ENCODE measurements at places on chromosomes 6 and 20. TPM values are rescaled to one million over a fixed set of nuclear protein-coding genes. Genes with fewer than 3 reads are reported as not detected.

DNA sequence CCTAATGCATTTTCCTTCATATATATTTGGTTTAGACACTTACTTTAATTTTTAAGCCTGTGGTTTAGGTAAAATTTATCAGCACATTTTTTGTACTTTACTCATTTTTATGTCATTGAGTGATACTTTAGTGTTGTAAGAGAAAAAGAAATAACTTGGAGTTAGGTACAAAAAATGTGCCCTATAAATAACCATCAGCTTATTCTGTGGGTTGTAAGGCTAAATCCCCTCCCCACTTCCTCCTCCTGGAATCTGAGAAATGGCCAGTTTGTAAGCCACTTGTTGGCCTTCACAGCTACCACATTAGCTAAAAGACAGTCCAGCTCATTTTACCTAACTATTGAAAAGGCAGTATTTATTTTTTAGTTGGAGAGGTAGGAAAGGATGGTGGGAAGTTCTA, 576.3 kb downstream of the PKHD1 start:
- no peak for DNase-seq

DNA sequence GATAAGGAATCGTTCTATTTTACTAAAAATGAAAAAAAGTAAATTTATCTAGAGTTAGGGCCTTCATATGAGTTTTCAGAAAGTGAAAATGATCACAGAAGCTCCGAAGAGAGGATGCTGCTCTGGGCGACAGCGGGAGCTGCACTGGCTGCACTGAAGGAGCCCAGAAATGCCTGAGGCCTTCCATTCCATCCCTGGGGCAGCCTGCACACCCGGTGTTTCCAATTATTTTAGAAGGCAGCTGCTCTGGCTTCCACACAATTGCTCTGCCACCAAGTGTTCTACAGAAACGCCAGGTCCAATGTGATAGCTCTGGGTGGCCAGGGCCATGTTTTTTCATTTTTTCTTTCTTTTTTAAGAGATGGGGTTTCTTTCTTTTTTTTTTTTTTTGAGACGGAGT, 3.6 kb downstream of the DTNBP1 start:
- no peak for DNase-seq

Gene GPR6
- not detected for total RNA-seq

GRCh38 chr6:21173031-21173430, 420.5 kb upstream of the SOX4 start:
- DNase-seq: no peak

- DNase-seq: peak; percentile 49
These were observed 63.8 kb upstream of the GPR31 start for GRCh38 chr6:167221400-167222201.

- DNase-seq: no peak
These were observed 271.2 kb downstream of the PRL start for GRCh38 chr6:22025468-22026163.

DNA sequence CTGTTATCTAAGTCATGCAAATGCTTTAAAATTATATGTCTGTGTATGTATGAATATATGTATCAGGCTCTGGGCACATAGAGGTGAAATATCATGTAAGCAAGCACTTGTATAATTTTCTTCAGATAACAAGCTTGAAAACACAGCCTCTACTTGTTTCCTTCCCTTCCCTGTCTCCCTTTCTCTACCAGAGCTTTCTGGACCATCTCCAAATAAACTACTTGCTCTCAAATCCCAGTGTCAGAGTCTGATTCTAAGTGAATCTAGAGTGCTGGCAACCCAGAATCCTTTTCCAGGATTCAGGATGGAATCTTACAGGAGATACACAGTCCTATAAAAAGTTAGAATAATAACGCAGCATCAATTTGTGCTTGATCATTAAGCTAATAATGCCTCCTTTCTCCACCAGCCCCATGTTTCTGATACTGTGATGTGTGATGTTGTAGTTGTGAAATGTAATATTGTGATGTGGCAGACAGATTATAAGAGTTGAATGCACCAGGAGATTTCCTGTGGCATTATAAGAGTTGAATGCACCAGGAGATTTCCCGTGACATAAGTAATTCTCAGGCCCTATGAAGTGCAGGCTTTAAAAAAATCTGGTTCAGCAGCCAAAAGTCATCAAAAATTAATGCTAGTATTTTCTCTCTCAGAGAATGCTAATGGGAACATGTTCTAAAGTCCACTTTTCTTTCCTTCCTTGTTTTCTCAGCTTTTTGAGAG, 89.6 kb downstream of the PCSK2 start:
- no peak for DNase-seq

DNA sequence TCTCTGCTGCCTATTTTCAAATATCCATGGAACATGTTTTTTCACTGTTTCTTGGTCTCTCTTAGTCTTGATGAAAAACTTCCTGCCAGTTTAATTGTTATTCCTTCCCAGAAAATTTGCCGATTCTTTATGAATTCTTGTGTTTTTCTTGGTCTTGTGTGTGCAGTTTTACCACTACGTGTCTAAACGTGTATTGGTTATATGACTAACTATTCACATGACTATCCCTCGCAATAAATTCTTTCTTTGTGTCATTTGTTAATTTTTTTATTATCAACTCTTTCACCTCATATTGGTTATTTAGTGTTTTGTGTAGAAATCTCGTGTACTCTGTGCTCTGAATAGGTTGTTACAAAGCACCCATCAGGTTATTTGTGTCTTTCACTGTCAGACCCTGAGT, 315.4 kb downstream of the HAO1 start:
- DNase-seq: no peak

Gene PREX1
- 13.9 TPM for total RNA-seq

Gene C6orf141
- 0.38 TPM for total RNA-seq

DNA sequence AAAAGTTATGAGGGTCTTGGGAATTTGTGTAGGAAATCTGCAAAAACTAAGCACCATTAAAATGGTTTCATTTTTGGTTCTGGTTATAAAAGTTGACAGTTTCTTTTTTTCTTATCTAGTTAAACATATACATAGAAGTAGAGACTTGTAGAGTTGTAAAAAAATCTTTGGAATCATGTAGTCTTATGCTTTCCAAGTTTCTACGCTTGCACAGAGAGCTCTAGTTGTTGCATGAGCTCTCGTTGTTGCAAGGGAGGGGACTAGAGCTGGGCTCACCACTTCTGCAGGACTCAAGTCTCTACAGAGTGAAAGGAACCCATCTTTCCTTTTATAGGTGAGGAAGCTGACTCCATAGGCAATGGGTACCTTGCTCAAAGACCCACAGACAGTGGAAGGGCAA, 21.6 kb upstream of the CCN2 start:
- DNase-seq: no peak

DNA sequence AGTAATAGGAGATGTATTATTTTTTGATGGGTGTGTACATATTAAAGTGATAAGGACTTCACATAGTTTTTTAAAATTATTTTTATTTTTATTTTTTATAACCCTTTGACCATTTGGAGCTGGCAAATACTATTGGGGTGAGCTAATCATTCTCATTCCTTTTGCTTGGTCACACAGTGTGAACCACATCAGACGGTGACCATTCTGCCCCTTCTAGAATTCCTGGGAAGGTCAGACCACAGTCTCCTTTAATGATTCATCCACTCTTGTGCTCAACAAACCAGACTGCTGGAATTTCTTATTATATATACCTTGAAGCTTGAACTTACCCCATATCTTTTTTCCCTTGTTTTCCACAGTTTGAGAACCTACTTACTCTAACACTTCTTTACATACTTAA, 23.9 kb upstream of the PRL start:
- DNase-seq: no peak

Gene TRMT6
- 13.5 TPM for total RNA-seq

GRCh38 chr20:6697228-6697972, 70.1 kb upstream of the BMP2 start:
- no peak for DNase-seq

DNA sequence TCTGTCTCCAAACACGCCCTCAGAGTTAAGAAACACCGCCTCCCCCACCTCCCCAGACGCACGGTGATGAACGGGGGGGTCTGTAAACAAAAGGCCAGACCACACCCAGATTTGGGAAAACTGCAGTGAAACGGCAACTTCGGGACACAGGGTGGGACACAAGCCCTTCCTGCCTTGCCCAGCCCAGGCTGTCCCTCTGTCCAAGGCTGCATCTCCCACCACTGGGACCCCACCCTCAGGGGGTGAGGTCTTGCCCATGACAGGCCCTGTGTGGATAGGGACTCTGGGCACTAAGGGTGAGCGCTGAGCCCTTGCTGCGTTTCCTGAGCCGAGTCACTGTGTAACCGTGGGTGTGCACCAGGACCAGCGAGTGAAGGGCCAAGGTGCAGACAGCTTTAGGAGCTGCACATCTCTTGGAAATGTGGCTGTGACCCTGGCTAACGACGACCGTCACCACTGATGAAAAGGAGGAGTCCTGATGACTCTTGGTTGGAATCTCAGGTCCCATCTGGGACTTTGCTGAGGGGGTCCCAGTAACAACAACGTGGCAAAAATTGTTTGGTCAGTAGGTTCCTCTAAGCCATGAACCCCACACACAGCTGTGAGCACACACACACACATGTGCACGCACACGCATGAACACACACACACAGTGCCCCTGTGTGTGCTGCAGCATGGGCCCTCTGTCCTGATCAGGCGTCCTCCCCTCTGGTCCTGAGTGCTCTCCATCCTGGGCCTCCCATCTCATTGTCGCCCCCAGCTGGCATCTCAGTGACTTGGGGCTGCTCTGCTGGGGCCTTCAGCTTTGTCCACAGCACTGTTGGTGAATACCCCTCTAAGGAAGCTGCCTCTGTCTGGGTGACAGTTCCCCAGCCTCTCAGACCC, 100.6 kb downstream of the RAMACL start:
- no peak for DNase-seq

Gene PTPN1
- 34.2 TPM for total RNA-seq

- DNase-seq: no peak
These were observed 34.7 kb upstream of the SCP2D1 start for GRCh38 chr20:18778690-18779392.

- no peak for DNase-seq
These were observed 118.2 kb upstream of the PRSS16 start for GRCh38 chr6:27129095-27129815.

DNA sequence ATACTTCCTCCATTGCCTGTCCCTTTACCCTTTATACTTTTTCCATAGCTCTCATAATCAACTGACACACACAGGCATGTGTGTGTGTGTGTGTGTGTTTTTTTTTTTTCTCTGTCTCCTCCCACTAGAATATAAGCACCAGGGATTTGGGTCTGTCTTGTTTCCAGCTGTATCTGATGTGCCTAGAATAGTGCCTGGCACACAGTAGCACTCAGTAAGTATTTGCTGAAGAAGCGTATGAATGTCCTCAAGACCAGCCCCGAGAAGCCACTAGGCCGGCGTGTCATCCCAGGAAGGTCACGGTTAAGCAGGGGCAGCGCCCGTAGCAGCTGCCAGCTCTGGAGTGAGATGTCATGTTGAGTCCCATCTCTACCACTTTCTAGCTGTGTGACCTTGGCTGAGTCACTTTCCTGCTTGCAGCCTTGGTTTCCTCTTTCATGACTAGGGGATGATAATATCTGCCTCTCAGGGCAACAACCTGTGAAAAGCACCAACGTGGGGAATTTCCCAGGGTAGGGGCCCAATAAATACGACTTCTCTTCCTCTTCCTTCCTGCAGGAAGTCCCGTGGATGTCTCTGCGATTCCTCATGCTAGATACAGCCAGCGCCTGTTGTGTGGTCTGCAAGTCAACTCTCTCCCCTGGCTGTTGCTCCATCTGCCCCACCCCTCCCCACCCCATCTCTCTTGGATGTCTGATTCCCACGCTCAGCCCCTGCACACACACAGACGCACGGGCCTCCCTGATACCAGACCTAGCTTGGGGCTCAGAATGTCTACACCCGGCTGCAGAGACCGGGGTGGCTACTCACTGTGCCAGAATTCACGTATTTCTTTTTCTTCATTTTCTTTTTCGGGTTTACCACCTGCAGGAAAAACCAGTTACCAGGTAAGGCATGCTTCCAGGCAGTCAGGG, 58.1 kb downstream of the RAB44 start:
- no peak for DNase-seq

DNA sequence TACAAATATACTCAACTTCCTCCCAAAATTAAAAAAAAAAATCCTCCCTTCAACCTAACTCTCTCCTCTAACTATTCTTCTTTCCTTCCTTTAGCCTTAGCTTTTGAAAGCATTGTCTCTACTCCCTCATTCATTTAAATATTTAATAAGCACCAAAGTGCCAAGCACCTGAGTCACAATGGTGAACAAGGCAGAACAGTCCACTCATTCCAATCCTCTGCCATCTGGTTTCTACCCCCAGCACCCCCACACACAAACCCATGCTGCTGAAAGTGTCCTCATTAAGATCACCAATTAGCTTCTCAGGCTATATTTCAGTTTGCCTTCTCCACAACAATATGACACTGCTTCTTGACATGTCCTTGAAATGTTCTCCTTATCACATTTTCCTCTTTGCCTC, 76.3 kb downstream of the DTNBP1 start:
- DNase-seq: no peak

DNA sequence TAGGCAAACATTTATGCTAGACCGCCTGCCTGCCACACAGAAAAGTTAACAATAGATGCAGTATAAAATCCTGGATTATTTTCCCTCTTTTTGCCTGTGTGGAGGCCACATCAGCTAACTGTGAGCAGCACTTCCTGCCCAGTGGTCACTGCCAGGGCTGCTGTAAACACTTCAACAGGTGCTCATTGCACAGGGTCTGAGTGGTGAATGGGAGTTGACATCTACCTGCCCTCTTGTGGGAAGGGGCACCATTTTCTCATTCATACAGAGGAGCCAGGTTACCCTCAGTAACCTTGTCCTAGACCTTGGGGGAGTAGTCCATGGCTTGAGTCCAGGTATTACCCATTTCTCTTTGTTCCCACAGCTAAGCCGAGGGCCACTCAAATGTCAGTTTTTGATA, 235.3 kb downstream of the TMEM242 start:
- no peak for DNase-seq

DNA sequence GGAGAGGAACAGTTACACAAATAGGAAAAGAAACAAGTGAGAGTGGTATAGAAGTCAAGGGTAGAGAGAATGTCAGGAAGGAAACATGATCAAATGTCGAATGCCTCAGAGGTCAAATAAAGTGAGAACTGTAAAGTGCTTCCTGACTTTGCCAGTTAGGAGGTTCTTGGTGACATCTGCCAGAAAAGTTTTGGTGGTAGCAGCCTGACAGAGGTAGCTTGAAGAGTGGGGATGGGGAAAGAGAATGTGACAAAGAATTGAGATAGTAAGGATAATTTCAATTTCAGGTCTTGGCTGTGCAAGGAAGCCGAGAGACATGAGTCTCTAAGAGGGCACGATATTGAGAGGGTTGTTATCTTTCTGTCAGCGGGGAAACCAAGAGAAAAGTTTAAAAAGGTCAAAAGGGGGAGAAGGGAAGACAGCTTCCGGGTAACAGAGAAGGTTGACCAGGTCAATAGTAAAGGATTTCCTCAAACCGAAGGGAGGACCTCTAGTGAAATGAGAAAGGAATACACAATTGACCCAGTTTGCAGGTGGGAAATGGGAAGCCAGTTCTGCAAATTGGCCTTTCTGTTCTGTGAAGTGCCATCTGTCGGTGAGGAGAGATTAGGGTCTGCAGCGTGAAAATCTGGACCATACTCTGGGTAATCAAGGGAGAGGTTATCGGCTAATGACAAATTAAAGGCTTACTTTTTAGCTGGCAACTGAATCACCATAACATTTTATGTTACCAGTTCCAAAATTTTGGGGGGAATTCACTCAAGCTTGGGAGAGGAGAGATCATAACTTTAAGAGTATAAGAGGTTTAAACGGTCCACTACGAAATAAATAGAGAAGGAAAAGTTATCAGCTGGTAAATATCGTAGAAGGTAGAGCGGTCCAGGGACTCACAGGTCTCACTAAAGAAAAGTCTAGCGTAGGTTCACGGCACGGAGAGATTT, 973 bp upstream of the BRD2 start:
- no peak for DNase-seq

Data from cardiac septum (tissue), 1 donor.